Stimulated activated effector memory CD8-positive, alpha-beta T cell treated with anti-CD3 and anti-CD28 coated beads, Interleukin-12 subunit alpha, Interleukin-12 subunit beta, amount 100 ng/mL, for 72 hours (primary cell): ENCODE measurements at places on chromosomes 4 and X.

DNA sequence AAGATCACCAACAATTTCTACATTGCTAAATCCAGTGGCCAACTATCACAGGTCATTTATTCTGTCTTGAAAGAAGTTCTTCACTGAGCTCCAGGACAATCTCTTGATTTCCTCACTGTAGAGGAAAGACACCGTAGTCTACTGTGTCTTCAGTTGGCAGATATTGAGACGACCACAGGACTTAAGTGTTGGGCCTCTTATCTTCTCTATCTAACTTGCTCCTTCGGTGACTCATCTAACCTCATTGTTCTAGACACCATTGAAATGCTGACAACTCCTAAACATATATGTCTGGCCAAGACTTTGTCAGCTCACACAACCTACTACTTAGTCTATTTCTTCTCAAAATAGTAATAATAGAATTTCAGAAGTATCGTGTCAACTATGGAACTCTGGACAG is 425.8 kb downstream of the ARAP2 start:
- DNase-seq: no peak

DNA sequence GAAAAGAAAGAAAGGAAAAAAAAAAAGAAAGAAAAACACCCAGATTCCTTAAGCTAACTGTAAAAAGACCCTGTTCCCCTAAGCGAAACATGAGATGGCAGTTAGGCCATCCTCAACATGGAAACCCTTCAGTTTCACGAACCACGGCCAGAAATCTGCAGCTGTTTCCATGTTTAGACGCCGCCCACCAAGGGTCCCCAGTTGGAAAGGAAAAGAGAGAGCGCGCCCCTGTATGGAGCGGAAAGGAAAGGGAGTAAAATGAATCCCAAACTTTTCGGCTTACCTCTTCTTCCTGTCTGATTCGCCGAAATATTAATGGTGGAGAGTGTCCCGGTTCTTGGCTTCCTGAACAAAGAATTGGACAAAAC is 38.3 kb downstream of the MGARP start:
- DNase-seq: no peak

DNA sequence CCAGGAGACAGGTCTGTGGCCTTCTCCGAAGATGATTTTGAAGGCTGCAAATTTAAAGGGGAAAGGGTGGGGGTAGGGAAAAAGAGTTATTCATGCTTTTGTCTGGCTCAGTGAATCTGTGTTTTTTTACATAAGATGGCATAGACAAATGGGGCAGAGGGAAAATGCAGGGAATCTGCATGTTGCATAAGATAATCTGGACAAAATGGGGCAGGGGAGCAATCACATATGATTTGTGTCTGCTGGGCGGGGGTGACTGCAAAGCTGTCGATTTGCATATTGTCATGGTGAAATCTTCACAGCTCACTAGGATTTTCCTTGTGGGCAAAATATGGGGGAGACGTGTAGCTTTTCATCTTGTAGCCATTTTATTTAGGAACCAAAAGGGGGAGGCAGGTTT is 29.4 kb upstream of the GYG2 start:
- no peak for DNase-seq

DNA sequence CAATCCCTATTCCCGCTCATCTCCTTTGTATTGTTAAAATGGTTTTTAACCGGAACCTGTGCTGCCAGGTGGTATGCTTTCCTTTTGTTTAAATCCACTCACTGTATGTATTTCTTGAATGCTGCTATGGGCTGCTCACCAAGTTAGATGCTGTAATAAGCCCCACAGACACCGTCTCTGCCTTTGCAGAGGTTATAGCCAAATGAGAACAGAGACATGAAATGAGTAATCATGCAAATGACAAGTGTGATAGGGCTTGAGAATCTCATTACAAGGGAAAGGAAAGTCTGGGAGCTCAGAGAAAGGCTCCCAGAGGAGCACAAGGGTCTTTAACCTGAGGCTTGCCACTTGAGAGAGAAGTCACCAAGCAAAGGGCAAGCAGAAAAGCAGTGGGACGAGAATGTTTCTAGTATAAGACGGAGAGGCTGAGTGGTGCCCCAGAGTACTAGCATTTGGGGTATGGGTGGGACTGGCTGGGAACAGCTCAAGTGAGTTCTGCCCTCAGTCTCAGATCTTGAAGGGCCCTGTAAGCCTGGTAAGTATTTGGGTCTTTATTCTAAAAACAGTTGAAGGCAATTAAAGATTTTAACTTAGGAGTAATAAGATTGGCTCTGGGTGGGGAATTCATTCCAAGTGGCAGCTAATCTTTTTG is 110.8 kb upstream of the H2AZ1 start:
- no peak for DNase-seq

DNA sequence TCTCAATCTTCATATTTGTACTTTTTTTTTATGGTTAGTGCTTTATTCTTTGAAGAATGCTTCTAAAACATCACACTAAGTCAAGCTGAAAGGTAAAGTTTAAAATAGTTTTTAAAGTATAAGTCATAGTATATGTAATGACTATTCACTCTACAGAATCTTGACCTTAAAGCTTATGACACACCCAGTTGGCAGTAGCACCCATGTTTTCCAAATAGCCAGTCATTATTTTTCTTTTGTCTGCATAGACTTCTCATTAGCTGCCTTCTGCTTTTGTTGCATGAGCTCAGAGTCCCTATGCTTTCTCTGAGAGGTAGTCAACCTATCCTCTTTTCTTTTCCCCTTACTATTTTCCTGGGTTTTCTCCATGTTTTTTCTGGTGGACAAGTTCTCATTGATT is 231.5 kb downstream of the PCDH18 start:
- no peak for DNase-seq

GRCh38 chrX:104193485-104193884 is 27.2 kb downstream of the FAM199X start:
- DNase-seq: no peak

GRCh38 chrX:25003066-25003849 is 12.5 kb downstream of the ARX start:
- no peak for DNase-seq

DNA sequence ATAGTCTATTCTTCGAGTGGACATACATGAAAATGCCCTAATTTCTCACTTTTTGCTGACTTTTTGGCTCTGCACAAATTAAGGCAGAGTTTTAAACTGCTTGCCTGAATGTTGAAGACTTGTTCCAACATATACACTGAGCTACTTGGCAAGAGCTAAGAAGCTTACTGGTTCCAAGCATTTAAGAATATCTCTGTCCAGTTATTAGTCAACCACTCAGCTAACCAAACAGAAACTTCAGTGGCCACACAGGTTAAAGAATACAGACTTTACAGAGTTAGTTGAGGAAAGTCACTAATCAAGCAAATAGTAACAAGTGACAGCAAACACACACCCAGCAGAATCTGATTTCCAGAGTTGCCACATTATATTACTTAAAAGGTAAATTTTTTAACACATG is 35.5 kb downstream of the AMER1 start:
- no peak for DNase-seq

DNA sequence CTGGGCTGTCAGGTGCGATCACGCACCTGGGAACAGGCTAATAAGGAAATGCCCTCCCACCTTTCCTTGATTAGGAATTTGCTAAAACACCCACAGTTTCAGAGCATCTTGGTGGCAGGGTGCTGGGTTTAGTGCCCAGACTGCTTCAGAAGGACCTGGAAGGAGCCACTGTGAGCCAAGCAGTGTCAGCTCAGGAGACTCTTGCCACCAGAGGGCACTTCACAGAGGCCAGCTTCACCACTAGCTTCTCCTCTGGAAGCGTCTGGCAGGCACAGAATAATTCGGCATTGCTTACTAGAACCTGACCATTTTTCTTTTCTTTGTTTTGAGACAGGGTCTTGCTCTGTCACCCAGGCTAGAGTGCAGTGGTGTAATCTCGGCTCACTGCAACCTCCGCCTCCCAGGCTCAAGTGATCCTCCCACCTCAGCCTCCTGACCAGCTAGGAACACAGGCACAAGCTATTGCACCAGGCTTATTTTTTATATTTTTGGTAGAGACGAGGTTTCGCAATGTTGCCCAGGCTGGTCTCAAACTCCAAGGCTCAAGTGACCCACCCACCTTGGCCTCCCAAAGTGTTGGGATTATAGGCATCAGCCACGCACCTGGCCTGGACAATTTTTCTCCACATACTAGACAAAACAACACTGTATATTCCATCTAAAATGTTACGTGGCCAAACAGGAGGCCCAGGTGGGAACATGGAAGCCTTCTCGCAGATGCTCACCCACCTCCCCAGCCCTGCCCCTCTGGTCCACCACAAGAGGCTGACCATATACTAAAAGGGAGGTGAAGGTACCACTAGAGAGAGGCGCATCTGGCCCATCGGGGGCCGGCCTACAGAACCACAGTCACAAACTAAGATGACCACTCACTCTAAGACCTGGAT is 14.1 kb downstream of the NOP14 start:
- no peak for DNase-seq

DNA sequence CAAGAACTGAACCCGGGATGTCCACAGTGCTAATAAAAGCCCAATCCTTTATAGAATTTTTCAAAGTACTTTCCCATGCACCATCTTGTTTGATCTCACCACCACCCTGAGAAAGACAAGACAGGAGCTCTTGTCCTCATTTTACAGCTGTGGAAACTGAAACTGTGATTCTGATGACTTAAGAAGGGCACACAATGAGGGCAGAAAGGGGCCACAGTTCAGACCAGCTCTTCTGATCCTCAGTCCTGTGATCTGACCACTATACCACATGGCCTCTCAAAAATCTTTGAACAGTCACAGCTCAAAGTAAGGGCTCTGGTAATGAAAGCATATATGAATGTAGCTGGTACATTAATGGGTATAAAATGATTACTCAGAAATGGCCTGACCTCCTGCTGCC is 127.3 kb upstream of the CPEB2 start:
- no peak for DNase-seq

DNA sequence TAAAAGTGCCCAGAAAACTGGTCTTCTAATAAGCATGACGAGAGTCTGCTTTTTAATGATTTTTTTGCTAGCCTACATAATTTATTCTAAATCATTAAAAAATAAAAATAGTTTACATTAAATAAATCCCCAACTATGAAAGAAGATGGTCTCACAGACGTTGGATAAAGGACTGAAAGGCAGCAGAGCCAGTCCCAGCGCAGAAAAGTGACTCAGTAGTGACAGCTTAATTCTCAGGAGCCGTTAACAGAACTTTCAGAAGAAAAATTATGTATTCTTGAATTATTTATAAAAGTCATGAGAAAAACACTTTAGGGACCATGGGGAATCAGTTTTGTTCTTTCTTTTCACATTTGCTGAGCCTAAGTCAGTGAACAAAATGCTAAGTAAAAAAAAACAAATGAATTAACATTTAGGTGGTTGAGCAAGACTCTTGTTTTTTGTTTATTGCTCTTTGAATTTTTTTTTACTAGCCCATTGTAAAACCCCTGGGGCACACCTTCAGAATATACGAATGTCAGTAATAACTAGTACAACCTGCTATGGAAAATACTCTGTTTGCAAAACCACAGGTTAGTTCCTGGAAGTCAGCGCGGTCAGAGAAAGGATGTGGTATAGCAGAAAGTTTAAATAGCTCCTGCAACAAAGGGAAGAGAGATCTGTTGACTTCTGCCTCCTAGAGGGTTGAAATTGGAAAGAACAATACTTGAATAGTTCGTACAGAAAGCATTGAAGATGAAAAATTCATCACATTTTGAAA is 50.4 kb upstream of the CCDC160 start:
- peak; percentile 17 for DNase-seq

GRCh38 chr4:26321373-26322221 is 783 bp downstream of the RBPJ start:
- peak; percentile 24 for DNase-seq

DNA sequence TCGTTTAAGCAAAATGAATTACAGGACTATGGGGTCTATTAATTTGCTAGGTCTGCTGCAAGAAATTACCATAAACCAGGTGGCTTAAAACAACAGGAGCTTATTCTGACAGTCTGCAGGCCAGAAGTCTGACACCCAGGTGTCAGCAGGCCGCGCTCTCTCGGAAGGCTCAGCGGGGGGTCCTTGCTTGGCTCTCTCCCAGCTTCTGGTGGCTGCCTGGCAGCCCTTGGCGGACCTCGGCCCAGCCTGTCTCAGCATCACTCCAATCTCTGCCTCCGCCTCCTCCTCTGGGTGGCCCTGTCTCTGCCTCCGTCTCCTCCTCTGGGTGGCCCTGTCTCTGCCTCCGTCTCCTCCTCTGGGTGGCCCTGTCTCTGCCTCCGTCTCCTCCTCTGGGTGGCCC is 580.5 kb upstream of the FAT1 start:
- DNase-seq: no peak

- DNase-seq: no peak
Observed at GRCh38 chr4:156377036-156377710, 423.5 kb upstream of the CTSO start.

DNA sequence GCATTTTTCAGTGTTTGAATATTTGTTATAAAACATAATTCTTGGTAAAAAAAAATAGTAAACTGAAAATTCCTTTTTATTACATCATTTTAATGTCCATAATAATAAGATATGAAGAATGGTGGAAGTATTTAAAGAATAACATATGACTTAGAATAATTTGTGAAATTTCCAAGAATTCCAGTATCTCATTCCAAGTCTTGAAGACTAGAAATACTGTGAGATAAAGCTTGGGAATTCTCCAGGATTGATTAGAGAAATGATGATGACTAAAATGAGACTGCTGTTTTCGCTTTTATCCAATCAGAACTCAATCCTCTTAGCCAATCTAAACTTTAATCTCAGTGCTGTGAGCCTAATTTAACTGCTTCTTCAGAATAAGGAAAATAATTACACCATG is 184.2 kb upstream of the HCCS start:
- DNase-seq: no peak

- DNase-seq: no peak
Observed at GRCh38 chr4:143721317-143721716, 20.8 kb upstream of the FREM3 start.

GRCh38 chrX:30864383-30864785 is 24.7 kb downstream of the TAB3 start:
- no peak for DNase-seq

DNA sequence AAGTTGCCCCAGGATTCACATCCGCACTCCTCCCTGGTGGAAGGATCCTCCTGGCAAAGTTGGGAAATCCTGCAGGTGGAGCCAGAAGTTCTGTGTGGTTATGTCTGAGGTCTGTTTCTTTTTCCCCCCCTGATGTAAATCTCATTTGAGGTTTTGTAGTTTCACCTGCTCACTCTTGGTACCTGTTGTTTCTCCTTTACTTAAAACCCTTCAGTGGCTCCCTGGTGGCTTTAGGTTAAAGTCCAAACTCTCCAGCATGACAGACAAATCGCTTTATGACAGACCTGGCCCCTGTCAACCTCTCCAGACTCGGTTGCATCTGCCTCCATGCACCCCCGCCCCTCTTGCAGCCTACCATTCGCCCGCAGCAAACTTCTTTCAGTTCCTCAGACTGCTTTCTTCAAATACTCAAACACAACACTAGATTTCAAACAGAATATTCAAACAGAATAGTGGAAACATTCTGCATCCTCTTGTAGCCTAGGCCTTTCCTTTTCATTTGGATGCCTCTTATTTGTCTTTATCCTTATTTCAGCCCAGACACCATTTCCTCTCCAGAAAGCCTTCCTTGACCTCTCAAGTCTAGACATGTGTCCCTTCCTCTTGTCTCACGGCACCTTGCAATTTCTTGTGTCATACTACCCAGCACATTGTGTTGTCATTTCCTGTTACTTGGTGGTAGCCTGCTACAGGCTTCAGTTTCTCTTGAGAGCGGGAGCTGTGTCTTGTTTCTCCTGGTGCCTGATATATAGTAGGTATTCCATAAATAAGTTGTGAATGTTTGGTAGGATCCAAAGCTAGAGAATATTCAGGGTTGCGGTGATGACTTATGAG is 24.8 kb downstream of the IL13RA1 start:
- DNase-seq: no peak

- peak; percentile 65 for DNase-seq
Observed at GRCh38 chr4:5710961-5711478, at the start of gene EVC. Gene EVC, plus strand, starts transcription at chr4:5711201. Its CDS starts 180 bp downstream, at chr4:5711381.
